Cerebellum (tissue), 4 donors: ENCODE measurements at places on chromosomes 6 and 20.

DNA sequence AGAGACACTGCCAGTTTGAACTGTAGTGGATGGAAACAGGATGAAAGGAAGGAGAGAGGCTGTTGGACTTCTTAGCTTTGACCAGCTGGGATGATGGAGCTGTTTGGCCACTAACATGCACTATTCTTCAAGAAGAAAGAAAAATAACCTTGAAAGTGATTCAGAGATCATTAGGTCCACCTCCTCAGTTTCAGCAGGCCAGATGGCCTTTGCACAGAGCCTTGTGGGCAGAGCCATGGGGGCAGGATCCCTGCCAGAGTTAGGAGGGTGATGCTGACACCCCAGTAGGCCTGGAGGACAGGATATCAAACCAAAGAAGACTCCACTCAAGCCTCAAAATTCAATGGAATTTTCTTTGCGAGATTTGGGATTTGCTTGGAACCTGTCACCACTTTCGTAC lies 74.5 kb upstream of the TMEM181 start:
- no peak for DNase-seq

DNA sequence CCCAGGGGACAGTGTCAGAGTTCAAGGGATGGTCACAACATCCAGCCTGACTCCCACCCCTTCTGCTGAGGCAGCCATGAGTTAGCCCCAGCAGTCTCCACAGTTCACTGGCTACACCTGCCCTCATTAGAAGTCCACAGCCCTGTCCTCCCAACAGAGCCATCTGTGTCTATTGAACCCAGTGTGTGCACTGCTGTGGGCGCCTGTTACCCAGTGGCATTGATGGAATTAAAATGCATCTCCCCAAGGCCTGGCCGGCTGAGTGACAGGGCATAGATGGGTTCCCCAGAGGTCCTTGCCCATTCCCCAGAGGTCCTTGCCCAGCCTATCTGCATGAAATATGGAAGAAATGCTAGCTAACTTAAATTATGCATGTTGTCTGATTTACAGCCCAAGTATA lies 73.3 kb downstream of the PCSK2 start:
- DNase-seq, result no peak

GRCh38 chr6:146913842-146914488 lies 290.3 kb upstream of the STXBP5 start:
- DNase-seq, result peak; percentile 4

GRCh38 chr20:47360297-47361056 lies 4.0 kb upstream of the ZMYND8 start:
- peak; percentile 83 for DNase-seq

DNA sequence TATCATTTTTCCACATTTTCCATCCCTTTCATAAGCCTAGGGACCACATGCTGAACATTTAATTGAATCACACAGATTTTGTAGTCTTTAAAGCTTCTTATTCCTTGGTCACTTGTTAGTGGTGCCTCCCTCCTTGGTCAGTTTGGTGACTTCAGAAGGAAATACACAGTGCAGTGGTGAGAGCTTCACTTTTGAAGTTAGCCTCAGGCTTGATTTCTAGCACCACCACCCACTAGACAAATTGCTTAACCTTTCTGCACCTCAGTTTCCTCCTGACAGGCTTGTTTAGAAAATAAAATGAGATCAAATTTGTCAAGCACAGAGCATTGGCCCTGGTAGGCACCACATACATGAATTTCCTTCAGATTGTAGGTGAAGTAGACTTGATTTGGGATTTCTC lies 91.7 kb downstream of the FOXO3 start:
- DNase-seq, result no peak

DNA sequence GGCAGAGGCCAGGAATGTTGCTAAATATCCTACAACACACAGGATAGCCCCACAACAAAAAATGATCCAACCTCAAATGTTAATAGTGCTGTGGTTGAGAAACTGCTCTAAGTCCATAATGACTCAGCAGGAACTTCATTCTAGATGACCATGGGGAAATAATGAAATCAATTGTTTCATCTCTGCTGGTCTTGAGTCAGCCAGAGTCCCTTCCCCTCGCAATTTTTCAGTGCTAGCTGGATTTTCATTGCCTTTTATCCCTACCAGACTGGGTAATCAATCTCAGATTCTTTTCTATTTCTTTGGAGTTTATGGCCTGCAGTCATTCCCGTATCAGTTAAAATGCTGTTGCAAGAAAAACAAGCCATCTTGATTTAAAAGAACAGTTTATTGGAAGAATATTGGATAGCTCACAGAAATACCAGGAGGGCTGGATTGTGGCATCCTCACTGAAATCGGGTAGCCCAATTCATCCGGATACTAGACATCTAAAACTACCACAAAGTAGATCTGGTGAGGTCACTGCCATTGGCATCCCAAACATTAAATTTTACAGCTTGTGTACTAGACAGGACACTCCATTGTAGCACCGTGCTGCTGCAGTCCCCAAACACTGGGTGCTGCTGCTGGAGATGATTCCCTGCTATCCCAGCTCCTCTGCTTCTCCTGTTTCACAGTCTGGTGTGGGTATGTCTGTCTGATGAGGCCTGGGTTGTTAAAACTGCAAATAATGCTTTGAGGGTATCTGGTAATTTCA lies 30.3 kb upstream of the POPDC3 start:
- DNase-seq, result no peak
